ENCODE measurements at places on chromosomes 5 and 9. TPM values are rescaled to one million over a fixed set of nuclear protein-coding genes. Genes with fewer than 3 reads are reported as not detected.

OR4F3 gene
- total RNA-seq: not detected

- H3K36me3 ChIP-seq: peaks cover 78% of the 10 kb centered on the region
- H3K27me3 ChIP-seq: no peaks in the 10 kb centered on the region
- no peak overlapping the region for H3K27ac ChIP-seq
- peaks cover 29% of the 10 kb centered on the region for H3K4me1 ChIP-seq
- H3K4me3 ChIP-seq: no peak overlapping the region
Measured at GRCh38 chr5:134540747-134541733, 15.6 kb downstream of the JADE2 start.

FAM153A gene
- total RNA-seq: 1.9 TPM

DNA sequence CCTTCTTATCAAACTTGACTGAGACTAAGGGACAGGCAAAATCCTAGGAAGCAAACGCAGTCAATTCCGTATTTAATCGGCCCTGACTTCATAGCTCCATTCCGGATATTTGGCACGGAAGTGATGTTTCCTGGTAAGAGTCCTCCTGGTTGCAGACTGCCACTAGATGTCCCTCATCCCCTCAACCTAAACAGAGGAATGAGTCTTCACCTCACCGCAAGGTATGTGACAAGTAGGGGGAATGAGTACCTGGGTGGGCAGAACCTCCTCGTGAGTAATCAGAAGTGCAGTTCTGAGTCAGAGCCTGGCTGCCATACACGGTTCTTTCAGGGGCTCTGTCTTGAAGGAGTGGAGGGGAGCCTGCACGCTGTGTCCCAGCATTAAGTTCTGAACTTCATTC, 173.6 kb downstream of the MUSK start:
- no peaks in the 10 kb centered on the region for H3K4me1 ChIP-seq
- H3K27me3 ChIP-seq: no peaks in the 10 kb centered on the region
- DNase-seq: no peak
- no peaks in the 10 kb centered on the region for H3K36me3 ChIP-seq
- H3K27ac ChIP-seq: no peak overlapping the region

GRCh38 chr5:64165500-64166200, at the start of gene RNF180:
RNF180 (plus strand) TSS chr5:64165843; CDS start chr5:64200808, 34,965 bp downstream.
- H3K27me3 ChIP-seq: no peaks in the 10 kb centered on the region
- H3K27ac ChIP-seq: no peak within 1 kb of the TSS
- peak within 1 kb of the TSS; percentile 69 for H3K4me3 ChIP-seq
- peaks cover 4% of the 10 kb centered on the region for H3K4me1 ChIP-seq
- no peaks in the 10 kb centered on the region for H3K36me3 ChIP-seq
- peak; percentile 55 for DNase-seq

DNA sequence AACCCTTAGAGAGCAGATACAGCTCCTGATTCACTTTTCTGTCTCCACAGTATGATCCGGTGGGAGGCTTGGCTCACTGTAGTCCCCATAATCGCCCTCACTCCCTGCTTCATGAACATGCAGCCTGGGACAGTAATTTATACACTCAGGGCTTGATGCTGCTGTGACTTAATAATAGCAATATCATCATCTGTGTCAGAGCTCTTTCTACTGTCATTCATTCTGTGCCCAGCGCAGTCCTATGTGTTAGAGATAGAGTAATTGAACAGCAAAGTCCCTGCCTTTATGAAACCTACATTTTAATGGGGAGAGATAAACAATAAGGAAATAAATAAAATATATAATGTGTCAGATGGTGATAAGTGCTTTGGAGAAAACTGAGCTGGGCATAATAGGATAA, 2.8 kb upstream of the HEMGN start:
- no peak overlapping the region for H3K4me3 ChIP-seq
- no peaks in the 10 kb centered on the region for H3K4me1 ChIP-seq
- DNase-seq: no peak
- peaks cover 14% of the 10 kb centered on the region for H3K27me3 ChIP-seq
- no peaks in the 10 kb centered on the region for H3K36me3 ChIP-seq
- no peak overlapping the region for H3K27ac ChIP-seq

DNA sequence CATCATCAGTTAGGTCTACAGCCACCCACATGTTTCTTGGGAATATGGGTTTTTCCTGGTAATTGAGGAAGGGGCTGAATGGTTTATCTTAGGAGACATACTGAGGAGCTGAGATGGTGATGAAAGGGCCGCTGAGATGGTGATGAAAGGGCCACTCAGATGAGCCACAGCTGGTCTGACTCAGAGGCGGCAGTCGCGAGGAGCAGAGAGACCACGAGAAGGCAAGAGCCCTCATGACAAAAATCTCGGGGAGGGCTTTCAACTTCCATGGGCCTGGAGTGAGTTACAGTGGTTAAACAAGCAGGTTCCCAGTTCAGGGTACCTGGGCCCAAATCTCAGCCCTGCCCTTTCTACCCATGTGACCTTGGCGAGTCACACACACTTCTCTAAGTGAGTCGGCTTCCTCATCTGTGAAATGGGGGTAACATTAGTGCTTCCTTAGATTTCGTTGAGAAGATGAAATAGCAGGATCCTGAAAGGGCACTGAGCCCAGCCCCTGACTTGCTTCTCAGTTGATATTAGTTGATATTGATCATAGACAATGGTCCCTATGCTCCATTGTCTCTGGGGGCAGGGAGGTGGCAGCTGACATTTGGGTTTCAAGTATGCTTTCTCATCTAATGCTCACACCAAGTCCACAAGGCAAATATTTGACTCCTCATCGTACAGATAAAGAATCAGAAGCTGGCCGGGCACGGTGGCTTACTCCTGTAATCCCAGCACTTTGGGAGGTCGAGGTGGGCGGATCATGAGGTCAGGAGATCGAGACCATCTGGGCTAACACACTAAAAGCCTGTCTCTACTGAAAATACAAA, 169.5 kb downstream of the RGS3 start:
- no peak overlapping the region for H3K4me3 ChIP-seq
- H3K36me3 ChIP-seq: no peaks in the 10 kb centered on the region
- no peaks in the 10 kb centered on the region for H3K4me1 ChIP-seq

GRCh38 chr5:132800545-132800944, 12.6 kb upstream of the SOWAHA start:
- no peak overlapping the region for H3K27ac ChIP-seq
- no peaks in the 10 kb centered on the region for H3K4me1 ChIP-seq
- H3K27me3 ChIP-seq: no peaks in the 10 kb centered on the region
- no peaks in the 10 kb centered on the region for H3K36me3 ChIP-seq

PCDHB2 gene
- total RNA-seq: 0.65 TPM

DNA sequence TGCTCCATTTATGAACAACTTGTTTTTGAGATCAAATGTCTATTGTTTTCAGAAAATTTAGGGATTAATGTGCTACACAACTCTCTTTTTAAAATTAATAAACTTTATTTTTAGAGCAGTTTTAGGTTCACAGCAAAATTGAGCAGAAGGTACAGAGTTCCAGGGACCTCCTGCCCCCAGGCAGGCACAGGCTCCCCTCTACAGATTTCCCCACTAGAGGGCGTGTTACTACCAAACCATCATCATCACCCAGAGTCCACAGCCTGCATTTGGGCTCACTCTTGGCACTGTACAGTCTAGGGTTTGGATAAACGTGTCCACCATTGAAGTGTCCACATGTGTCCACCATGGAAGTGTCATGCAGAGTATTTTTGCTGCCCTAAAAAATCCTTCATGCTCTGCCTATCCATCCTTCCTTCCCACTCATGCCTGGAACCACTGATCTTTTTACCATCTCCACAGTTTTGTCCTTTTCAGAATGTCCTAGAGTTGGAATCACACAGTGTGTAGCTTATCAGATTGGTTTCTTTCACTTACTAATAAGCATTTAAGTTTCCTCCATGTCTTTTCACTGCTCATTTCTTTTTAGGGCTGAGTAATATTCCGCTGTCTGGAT, 61.7 kb downstream of the MRPL36 start:
- DNase-seq: peak; percentile 52
- H3K27ac ChIP-seq: no peak overlapping the region
- H3K36me3 ChIP-seq: no peaks in the 10 kb centered on the region
- H3K27me3 ChIP-seq: no peaks in the 10 kb centered on the region

NDUFB6 gene
- 36.6 TPM for total RNA-seq

DNA sequence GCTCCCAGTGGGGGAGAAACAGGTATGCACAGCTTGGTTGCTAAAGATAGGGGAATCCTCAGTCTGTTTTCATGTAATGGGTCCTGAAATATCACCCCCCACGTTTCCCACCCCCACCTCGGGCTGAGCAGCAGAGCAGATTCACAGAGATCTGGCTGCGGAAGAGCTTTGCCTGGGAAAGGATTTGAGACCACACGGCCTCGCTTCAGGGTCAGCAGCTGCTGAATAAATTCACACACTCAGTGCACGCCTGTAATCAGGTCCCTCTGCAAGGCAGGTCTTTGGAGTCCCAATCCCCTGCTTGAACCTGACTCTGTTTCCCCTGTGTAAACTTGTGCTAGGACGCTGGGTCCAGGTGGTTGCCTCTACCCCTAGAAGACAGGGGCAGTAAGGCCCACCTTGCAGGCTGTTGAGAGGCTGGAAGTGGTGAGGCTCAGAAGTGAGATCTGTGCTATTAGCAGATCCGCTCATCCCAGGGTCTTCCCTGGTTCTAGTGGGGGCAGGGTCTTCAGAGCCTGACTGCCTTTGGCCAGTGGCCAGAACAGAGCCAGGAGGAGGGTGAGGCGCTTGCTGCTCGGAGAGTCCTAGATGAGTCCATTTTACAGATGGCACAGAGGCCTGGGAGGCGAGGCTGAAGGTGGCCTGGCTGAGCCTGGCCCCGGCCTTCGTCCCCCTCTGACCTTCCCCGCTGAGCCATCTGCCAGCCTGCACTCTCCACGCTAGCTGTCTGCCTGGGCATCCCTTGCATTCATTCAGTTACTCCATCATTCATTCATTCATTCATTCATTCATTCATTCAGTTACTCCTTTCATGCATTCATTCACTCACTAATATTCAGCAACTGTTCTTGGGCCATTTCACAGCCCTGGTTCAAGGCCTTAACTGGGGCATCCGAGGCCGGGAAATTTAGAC, 16.7 kb upstream of the NEURL1B start:
- H3K4me1 ChIP-seq: no peaks in the 10 kb centered on the region
- H3K27me3 ChIP-seq: no peaks in the 10 kb centered on the region
- no peak overlapping the region for H3K4me3 ChIP-seq
- no peaks in the 10 kb centered on the region for H3K36me3 ChIP-seq
- no peak for DNase-seq

DNA sequence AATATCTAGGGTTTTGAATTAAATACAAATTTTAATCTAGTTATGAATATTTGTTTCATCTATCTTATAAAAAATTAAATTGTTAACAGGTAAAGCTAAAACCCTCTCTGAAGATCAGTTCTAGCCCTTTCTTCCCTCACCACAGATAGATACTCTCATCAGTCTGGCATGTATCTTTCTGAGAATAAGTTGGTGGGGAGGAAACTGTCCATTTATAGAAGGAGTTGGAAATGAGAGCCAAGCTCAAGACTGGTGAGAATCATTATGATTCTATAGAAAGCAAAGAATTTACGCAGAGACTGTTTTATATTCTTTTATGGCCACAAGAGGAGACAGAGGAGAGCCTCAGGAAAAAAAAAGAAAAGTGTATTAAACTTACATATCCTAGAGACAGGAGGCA, 59.0 kb downstream of the STARD4 start:
- no peak overlapping the region for H3K27ac ChIP-seq
- no peaks in the 10 kb centered on the region for H3K36me3 ChIP-seq
- no peaks in the 10 kb centered on the region for H3K4me1 ChIP-seq
- H3K27me3 ChIP-seq: no peaks in the 10 kb centered on the region

DNA sequence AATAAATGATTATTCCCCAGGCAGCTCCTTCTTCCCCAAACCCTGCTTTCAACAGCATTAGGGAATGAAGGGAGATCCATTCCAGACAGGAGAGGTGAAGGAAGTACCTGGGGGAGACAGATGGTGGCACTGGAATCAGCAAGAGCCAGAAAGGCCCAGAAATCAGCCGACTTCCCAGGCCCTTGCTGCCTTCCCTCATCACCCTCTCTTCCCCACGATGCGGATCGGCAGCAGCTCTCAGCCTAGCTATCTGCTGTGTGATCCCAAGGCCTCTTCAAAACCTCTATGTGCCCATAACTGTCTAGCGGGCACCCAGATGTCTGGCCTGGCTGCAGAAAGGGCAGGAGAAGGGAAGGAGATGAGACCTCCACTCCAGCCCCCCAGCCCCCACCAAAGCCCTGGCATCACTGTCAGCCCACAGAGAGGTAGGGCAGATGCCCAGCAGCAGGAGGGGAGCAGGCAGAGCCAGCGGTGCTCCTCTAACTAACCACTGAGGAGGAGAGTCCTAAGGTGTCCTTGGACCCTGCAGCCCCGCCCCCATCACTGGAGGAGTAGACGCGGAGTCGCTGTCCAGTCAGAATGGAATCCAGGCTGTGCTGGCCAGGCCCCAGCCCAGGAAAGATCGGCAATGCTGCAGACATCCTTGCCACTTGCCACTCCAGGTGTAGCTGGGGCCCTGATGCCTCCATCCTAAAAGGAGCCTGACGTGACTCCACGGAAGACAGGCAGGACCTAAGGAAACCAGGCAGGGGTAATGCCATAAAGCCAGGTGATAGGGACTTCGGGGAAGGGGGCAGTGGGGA, 12.7 kb downstream of the CNTFR start:
- H3K27ac ChIP-seq: no peak overlapping the region
- no peak for DNase-seq
- no peak overlapping the region for H3K4me3 ChIP-seq
- H3K36me3 ChIP-seq: no peaks in the 10 kb centered on the region
- H3K27me3 ChIP-seq: peaks cover 16% of the 10 kb centered on the region
- H3K4me1 ChIP-seq: no peaks in the 10 kb centered on the region

TPPP gene
- 1.1 TPM for total RNA-seq

HSPB3 gene
- not detected for total RNA-seq

PCDHAC1 gene
- total RNA-seq: 0.53 TPM

GRCh38 chr5:99614888-99615287, 686.1 kb upstream of the CHD1 start:
- no peak for DNase-seq
- H3K4me3 ChIP-seq: no peak overlapping the region
- H3K4me1 ChIP-seq: no peaks in the 10 kb centered on the region
- no peak overlapping the region for H3K27ac ChIP-seq
- no peaks in the 10 kb centered on the region for H3K27me3 ChIP-seq

DNA sequence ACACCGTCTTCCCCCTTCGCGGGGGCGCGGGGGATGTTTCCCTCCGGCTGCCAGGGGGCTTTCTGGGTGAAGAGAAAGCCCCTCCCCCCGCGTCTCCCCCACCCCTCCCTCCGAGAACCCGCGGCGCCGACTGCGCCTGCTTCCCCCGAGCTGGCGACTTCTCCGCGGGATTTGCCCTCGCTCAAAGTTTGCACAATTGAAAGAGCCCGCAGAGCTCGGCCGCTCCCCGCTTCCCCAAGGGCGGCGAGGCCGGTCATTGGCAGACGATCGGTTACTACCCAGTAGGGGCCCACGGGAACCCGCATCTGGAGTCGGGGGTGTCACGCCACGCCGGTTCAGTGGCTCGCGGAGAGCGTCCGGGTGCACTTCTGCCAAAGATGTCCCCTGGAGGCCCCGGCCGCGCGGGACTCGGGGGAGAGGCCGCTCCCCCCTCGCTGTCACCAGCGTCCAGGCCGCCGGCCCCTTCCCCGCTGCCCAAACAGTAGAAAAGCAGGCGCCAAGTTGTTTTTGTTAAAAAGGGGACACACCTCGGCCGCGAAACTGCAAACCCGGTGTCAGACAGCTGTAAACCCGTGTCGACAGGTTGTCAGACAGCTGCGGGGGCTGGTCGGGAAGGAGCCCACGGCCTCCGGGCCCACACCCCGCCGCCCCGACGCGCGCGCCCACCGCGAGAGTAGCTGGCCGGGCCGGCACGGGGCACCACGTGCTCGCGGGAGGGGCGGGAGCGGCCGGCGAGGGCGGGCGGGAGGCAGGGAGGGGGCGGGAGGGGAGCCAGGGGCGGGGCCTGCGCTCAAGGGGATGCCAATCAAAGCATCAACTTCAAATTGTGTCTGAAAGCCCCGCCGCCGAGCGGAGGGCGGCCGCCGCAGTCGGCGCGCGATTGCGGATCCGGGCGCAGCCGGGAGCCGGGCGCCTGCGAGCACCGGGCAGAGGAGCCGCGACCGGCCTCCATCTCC, at the start of gene IRX1:
TSS of gene IRX1 (plus strand) at position 827 of the 956 bp plus-strand sequence. CDS start 274 bp downstream, outside the sequence.
- no peaks in the 10 kb centered on the region for H3K4me1 ChIP-seq
- no peak for DNase-seq
- peaks cover 88% of the 10 kb centered on the region for H3K27me3 ChIP-seq
- no peak within 1 kb of the TSS for H3K27ac ChIP-seq
- H3K4me3 ChIP-seq: no peak within 1 kb of the TSS
- no peaks in the 10 kb centered on the region for H3K36me3 ChIP-seq

Data from adrenal gland (tissue), 19 donors.